ENCODE measurements at places on chromosomes 1 and 21.

GRCh38 chr1:27348861-27349783, 7.3 kb downstream of the SYTL1 start:
- DNase-seq = no peak

- no peak for DNase-seq
Measured at GRCh38 chr1:214341932-214342331, 61.0 kb downstream of the SMYD2 start.

DNA sequence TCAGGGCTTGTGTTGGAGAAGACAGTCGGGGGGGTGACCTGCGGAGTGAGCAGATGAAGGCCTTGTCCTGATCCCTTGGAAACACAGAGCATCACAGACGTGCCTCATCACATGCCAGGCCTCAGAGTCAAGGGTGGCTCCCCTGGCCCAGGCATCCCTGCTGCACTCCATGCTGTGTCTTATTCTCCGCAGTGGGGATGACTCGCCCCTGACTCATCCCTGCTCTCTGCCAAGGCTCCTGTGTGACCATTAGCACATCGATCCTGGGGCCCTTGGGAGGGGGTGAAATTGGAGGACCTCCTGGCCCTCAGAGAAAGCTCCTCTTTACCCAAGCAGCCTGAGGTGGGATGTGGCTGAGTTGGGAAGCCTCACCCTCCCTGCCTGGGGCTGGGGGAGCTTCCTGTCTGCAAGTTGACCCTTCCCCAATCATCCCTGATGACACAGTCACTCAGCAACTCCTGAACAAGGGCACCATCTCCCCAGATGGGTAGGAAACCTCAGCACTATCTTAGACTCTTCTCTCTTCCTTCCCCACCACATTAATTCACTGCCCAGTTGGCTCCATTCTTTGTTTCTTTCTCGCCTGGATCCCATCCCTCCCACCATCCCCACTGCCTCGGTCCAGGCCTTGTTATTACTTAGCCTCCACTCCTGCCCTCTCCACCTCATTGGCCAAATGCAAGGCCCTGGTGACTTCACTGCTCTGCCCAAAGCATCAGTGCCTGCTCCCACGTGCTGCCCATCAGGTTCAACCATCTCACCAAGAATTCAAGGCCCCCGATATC, 74.6 kb downstream of the CAMK2N1 start:
- no peak for DNase-seq

- no peak for DNase-seq
Measured at GRCh38 chr1:30088594-30088993, 634.8 kb downstream of the MATN1 start.

- DNase-seq = no peak
Measured at GRCh38 chr1:230735447-230735846, 11.7 kb upstream of the CAPN9 start.

- no peak for DNase-seq
Measured at GRCh38 chr1:86423473-86423872, 498 bp upstream of the CLCA2 start.

- DNase-seq = no peak
Measured at GRCh38 chr1:187617776-187618175, 789.0 kb downstream of the PLA2G4A start.

DNA sequence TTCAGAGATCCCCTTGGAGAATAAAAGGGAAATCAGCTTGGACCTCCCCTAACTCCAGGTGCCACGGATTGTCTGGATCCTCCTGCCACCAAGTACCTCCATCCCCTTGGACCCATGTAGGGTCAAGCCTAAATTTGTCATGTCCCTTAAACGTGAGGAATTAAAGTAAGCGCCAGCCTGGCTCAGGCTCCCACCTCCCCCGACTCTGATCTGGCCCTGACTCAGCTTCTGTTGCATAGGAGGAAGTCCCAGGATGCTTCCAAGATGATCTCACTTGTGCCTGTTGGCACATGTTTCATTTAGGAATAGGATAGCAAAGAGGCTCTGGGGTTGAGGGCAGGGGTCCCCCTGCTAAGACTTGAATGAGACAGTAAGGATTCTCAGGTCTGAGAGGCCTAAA, 231.9 kb upstream of the JUN start:
- no peak for DNase-seq

GRCh38 chr1:53678507-53678906, 60.5 kb downstream of the GLIS1 start:
- no peak for DNase-seq

GRCh38 chr1:159752135-159752580, 28.6 kb upstream of the DUSP23 start:
- no peak for DNase-seq

DNA sequence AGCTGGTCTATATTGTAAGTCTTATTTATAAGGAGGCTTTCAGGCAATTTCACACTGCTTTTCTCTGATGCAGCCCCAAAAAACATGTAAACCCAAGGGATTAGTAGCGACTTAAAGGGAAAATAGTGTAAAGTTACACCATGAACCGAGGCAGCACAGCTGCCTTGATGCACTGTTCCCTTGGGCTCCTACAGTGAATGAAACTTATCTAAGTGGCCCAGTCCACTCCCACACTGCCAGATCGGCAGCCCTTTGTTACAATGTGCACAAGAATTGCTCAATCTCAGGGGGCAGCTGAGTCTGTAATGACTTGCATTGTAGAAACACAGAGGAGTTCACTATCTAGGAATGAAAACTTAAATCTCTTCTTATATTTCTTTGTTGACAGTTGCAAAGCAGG, 120.8 kb upstream of the ADGRL2 start:
- no peak for DNase-seq

- DNase-seq = no peak
Measured at GRCh38 chr1:81032374-81032773, 768.4 kb upstream of the ADGRL2 start.

DNA sequence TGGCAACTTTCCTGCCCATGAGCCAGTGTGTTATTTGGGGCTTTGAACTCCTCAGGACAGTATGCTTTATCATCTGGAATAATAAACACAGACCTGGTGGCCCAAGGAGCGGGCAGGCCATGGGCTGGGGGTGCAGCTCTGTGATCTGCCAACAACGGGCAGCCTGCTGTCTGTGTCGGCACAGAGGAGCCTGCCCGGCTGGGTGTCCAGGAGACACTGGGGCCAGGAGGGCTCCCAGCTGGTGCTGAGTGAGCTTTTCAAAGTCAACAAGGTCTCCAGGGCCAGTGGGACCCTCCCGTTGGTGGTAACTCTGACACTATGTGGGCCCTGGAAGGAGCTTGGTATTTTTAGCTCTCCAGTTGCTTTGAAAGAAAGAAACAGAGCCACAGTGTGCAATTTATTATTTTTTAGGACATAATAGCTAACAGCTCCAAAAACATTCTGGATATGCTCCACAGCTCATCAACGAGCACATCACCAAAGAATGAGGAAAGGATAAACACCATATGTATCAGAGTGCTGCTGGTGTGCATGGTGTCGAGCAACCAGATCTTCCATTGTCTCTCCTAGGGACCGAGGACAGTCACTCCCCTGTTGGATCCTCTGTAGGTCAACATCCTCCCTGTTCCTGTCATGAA, 488.7 kb upstream of the USP24 start:
- no peak for DNase-seq

GRCh38 chr21:35984654-35985361, 75.5 kb downstream of the SETD4 start:
- DNase-seq = no peak

DNA sequence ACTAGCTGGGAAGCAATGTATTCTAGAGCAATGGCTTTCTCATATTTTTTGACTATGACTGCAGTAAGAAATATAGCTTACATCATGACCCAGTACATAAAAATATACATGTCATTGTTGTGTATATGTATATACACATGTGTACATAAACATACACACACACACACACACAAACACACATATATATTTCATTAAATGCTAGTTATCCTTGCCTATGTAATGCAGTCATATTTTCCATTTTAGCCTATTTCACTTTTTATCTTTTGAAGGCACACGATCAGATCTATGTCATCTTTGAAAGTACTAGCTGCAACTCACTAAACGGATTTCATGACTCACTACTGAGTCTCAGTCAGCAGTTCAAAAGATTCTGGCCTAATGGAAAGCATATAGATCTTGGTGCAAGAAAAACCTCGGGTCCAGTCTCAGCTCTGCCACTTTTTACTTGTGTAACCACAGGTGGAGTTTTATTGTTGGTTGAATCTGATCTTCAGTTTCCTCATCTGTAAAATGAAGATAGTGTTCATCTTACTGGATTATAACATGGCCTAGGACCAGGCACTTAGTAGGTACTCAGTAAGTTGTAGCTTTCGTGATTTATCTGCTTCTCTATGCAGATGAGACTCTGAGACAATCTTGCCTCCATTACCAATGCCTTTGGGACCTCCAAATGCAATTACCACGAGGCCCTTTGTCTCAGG, 325.6 kb downstream of the RRAGC start:
- DNase-seq = no peak

- no peak for DNase-seq
Measured at GRCh38 chr1:9823693-9823942, 147 bp downstream of the CLSTN1 start.

- no peak for DNase-seq
Measured at GRCh38 chr1:34721241-34721640, 33.6 kb upstream of the GJB5 start.

GRCh38 chr1:19139711-19140110, 70.4 kb downstream of the UBR4 start:
- no peak for DNase-seq

- no peak for DNase-seq
Measured at GRCh38 chr1:182817802-182818201, 21.3 kb upstream of the DHX9 start.

- DNase-seq = peak; percentile 81
Measured at GRCh38 chr1:221742555-221743415, 896 bp upstream of the DUSP10 start.

- no peak for DNase-seq
Measured at GRCh38 chr1:68464891-68465290, 15.1 kb upstream of the RPE65 start.

- DNase-seq = no peak
Measured at GRCh38 chr1:245493029-245493428, 338.2 kb downstream of the KIF26B start.

GRCh38 chr1:20375563-20375962, 84.9 kb downstream of the VWA5B1 start:
- DNase-seq = no peak

DNA sequence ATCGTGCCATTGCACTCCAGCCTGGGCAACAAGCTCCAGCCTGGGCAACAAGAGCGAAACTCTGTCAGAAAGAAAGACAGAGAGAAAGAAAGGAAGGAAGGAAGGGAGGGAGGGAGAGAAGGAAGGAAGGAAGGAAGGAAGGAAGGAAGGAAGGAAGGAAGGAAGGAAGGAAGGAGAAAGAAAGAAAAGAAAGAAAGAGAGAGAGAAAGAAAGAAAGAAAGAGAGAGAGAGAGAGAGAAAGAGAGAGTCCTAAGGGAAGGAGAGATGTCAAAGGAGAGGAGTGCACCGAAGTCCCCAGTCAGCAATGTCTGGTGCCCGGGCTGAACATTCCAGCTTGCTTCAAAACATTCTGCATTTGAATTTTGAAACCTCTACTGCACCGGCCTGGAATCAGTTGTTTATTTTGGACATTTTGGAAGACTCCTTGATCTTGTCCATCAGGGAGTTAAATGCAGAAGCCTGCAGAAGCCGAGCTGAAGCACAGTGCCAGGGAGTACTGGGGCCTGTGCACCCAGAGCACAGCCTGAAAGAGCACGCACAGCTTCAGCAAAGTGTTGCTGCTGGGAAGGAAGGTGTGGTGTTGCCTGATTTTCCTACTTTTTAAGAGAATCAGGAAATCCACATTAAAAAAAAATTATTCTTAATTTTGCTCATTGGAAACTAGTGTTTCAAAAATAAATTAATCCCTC, 3.7 kb upstream of the IGSF3 start:
- no peak for DNase-seq

DNA sequence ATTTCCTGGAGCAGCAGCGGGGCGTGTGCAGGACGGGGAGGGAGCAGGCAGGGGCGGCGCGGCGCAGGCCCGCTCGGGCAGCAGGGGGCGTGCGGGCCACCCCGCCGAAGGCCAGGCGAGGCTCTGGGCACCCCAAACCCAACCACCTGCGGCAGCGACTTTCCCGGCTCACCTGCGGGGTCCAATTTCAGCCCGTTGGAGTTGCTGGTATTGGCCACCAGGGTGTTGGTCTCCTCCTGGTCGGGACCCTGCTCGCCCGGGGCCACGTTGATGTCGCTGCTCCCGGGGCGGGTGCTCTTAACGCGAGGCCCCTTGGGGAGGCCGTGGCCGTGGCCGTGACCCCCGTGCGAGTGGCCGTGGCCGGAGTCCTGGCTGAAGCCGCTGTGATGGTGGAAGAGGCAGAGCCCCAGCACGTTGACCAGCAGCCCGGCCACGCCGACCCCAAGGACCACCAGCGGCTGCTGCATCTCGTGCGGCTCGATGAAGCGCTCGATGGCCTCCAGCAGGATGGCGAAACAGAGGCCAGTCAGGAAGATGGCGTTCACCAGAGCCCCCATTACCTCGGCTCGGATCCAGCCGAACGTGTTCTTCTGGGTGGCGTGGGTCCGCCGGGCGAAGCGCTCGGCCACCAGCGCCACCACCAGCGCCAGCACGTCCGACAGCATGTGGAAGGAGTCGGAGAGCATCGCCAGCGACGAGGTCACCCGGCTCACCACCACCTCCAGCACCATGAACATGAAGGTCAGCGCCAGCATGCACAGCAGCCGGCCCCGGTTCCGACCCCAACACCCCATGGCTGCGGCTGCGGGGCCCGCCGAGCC, 932 bp downstream of the SLC30A1 start:
- peak; percentile 84 for DNase-seq

Data from hematopoietic multipotent progenitor cell treated with erythropoietin and hydrocortisone succinate and interleukin-3 and kit ligand, for 17 days (in vitro differentiated cells).